ENCODE measurements at places on chromosomes 5 and 9. TPM values are rescaled to one million over a fixed set of nuclear protein-coding genes. Genes with fewer than 3 reads are reported as not detected.

DNA sequence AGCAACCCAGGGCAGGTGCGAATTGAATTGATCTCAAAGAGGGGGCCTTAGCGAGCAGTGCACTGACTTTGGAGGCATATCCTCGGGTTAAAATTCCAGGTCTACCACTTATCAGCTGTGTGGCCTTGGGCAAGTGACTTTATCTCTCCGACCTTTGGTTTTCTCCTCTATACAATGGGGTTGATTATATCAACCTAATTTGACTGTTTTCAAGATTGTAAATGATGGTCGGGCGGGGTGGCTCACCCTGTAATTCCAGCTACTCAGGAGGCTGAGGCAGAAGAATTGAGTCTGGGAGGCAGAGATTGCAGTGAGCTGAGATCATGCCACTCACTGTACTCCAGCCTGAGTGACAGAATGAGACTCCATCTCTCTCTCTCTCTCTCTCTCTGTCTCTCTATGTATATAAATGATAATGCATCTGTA, 18.7 kb downstream of the SPRY4 start:
- no peak for DNase-seq
- no peak overlapping the region for H3K27ac ChIP-seq
- no peaks in the 10 kb centered on the region for H3K27me3 ChIP-seq
- H3K4me3 ChIP-seq = no peak overlapping the region
- H3K36me3 ChIP-seq = peaks cover 15% of the 10 kb centered on the region
- peaks cover 22% of the 10 kb centered on the region for H3K4me1 ChIP-seq

DNA sequence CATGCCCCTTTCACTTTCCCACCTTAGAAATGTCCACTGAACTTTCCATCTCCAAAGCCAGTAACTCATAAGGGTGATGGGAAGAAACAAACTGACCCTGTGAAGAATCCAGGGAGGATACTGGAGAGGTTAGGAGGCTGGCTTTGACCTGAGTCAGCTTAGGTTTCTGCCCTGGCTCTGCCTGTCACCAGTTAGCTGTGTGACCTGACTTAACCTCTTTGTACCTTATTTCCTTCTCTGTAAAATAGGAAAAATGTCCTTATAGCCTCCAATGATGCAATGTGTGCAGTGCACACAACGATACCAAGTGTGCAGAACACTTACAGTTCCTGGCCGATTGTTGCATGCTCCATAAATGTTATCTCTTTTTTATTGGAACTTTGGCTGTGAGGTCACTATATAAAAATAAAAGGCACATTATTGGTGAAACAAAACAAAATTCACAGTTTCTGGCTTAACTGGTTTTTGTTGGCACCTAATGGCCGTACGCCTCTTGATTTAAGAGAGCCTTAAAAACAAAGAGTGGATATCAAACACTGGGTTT, 37.8 kb downstream of the GABRP start:
- no peak overlapping the region for H3K27ac ChIP-seq
- no peaks in the 10 kb centered on the region for H3K27me3 ChIP-seq
- H3K36me3 ChIP-seq = no peaks in the 10 kb centered on the region
- no peaks in the 10 kb centered on the region for H3K4me1 ChIP-seq
- DNase-seq = no peak

DNA sequence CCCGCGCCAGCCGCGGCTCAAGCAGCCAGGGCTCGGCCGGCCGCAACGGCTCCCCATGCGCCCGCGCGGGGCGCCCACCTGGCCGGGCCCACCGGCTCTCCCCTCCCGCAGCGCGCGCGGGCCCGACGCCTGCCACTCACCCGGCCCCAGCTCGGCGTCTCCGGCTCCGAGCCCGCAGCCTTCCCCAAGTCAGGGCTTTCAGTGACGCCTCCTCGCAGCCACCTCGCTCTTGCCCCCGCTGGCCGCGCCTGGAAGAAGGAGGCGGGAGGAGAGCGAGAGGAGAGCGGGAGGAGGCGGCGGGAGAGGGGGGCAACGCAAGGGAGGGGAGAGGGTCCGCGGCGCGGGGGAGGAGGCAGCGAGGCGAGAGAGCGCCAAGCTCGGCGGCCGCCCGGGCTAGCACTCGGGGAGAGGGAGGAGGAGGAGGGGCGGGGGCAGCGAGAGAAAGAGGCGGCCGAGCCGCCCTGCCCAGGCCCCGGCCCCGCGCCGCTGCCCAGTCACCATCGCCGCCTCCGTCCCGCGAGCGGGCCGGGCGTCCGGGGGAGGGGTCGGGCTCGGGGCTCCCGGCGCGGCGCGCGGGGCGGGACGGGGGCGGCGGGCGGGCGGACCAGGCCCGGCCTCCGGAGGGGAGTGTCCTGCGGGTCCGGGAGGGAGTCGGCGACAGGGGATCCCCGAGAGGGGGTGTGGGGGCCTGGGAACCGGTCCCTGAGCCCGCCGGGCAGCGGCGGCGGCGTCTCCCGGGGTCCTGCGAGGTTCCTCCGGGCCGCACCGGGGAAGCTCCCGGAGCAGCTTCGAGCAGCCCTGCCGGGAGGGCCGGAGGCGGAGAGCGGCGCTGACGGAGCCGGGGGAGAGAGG, at the start of gene LHFPL2:
LHFPL2 (minus strand) TSS at position 414 of the 852 bp plus-strand sequence. CDS start 138,559 bp downstream, outside the sequence.
- H3K36me3 ChIP-seq = peaks cover 2% of the 10 kb centered on the region
- peak within 1 kb of the TSS; percentile 96 for H3K27ac ChIP-seq
- peak; percentile 68 for DNase-seq
- peak within 1 kb of the TSS; percentile 95 for H3K4me3 ChIP-seq

GRCh38 chr5:2203774-2204173, 321.0 kb upstream of the IRX4 start:
- no peak overlapping the region for H3K4me3 ChIP-seq
- no peak overlapping the region for H3K27ac ChIP-seq
- no peaks in the 10 kb centered on the region for H3K4me1 ChIP-seq
- no peaks in the 10 kb centered on the region for H3K27me3 ChIP-seq
- DNase-seq = no peak

SHB gene
- total RNA-seq = 7.8 TPM

NDST1 gene
- total RNA-seq = 30.3 TPM

Data from IMR-90 (cell line).